ENCODE measurements at places on chromosomes 3 and 15.

GRCh38 chr15:62964251-62964650 is 78.3 kb upstream of the TPM1 start:
- no peak for DNase-seq

DNA sequence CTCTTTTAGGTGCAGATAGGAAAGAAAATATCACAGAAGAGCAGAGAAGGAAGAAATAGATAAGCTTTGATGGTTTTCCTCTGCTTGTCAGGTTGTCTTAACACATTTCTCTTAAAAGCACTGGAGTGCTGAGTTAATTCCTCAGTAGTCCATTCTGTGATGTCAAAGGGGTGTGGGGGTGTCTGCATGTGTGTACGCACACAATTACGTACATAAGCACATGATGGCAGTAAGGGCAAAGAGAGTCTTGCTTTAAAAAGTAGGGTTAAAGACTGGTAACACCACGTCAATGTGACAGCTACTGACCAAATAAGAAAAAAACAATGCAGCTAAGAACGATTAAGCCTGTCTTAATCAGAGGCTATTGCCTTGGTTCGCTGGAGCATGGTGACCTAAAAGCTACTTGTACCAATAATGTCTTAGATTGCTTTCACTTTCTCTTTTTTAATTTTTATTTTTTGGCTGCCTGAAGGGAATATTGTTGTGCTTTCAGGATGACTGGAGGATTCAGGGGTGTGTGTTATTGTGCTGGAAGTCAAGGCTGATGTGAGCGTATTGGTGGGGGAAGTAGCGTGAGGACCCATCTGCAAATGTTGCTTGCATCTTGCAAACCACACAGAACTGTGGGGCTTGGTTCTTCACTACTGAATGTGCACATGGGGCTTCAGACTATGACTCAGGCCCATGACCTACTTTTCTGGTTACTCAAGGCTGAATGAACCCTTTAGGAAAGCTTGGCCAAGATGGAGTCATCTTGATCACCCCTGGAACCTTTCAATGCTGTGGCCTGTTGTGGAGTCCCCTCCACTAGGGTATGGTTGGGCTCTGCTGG is 417.8 kb upstream of the TPM1 start:
- no peak for DNase-seq

GRCh38 chr3:154469585-154469984 is 39.6 kb upstream of the GPR149 start:
- no peak for DNase-seq

DNA sequence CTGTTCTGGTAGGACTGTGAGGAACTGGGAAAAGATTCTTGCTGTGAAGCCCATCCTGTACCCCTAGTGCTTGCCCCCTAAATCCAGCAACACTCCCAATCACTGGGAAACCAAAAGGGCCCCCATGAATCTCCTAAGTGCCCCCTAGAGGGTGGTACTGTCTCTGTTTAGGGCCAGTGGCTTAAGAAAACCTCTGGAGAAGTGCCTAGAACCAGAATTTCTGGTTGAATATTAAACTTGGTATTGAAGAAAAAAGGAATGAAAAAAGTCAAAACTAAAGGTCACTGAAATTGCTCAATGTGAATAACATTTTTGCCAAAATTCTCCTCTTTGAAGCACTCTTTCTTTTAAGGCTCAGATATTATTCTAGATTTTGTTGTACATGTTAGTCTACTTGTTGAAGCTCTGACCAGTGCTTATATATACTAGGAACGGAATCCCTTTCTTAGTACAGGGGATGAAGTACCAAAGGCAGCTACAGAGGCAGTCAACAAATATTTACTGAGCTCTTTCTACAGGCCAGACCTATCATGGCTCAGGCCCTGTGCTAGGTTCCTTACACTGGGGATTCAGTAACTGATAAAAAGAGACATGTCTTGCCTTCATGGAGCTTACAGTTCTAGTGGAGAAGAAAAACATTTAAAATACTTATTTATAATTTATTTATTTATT is 138.8 kb downstream of the MYLK start:
- DNase-seq, result no peak

DNA sequence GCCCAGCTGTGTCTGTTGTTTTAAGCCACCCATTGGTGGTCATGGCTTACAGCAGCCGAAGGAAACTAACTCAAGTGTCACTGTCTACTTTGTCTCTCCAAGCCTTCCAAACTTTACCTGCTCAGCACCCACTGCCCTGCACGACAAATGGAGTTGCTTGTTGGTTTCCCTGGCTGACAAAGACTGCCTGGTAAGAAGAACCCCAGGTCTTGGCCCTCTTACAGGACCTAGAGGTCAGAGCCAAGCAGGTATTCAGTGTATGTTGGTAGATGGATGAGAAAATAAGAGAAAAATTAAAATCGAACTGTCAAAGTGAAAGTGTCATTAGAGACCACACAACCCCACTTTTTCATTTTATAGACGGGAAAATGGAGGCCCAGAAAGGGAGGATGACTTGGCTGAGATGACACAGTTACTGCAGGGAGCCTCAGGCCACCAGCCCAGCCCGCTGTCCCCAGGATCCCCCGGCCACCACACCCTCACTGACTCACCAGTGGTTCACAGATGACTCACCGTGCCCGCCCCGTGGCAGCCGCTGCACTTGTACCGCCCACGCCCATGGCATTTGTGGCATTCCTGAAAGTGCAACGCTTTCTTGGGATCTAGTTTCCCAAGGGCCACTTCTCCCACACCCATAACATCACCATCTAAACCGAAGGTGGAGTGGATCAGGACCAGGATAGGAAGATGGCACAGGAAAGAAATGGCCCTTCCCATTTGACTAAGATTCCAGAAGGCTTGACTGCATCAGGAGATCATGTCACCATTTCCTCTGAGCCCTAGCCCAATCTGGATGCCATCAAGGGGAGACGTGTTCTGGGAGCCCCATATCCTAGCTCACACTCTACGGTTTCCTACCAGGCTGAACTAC is 15.2 kb downstream of the SSUH2 start:
- DNase-seq, result no peak

DNA sequence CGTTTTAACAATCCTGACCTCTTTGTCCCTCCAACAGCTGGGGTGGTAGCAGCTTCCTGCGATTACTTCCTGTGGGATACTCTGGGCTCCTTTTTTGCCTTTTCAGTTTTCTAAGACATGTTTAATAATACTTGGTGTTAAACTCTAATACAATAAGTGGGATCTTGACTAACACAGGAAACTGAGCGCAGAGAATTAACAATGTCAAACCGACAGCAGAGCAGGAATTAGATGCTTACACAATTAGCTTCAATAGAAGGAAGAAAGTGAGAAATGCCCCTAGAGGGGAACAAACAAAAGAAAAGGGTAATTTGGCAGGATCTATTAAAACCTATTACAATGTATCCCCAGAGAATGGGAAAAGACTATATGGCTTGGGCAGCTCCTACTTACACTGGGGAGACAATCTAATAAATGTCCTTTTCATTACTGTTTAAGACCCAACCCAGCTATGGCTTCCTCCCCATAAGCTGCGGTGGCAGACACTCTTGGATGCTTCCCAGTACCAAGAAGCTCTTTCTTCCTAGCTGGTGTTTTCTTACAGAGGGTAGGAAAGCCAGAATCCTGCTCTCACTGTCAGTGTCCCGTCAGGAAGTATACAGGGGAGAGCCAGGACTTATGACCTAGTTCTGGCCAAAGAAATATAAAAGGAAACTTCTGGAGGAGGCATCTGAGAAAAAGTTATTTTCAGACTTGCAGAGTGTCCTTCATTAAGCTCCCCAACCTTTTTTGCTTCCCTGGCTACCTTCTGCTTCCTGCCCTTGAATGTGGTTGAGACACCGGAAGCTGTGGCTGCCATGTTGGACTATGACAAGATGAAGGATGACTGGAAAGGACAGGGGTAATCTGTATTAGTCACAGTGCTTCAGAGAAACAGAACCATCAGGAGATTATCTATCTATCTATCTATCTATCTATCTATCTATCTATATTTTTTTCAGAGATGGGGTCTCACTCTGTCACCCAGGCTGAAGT is 194.1 kb upstream of the KBTBD8 start:
- no peak for DNase-seq

DNA sequence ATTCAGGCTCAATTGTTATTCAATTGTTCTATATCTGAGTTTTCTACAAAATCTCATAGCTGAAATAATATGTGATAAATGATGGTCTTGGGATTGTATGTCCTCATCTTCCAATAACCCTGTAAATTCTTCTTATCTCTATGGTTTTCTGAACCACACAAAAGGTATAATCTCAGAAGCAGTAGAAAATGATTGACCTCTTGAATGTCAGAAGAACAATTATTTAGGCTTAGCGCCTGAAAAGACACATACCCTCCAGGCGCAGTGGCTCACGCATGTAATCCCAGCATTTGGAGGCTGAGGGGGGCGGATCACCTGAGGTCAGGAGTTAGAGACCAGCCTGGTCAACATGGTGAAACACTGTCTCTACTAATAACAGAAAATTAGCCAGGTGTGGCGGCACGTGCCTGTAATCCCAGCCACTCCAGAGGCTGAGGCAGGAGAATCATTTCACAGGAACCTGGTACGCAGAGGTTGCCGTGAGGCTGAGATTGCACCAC is 288.0 kb upstream of the TBC1D5 start:
- DNase-seq, result no peak

DNA sequence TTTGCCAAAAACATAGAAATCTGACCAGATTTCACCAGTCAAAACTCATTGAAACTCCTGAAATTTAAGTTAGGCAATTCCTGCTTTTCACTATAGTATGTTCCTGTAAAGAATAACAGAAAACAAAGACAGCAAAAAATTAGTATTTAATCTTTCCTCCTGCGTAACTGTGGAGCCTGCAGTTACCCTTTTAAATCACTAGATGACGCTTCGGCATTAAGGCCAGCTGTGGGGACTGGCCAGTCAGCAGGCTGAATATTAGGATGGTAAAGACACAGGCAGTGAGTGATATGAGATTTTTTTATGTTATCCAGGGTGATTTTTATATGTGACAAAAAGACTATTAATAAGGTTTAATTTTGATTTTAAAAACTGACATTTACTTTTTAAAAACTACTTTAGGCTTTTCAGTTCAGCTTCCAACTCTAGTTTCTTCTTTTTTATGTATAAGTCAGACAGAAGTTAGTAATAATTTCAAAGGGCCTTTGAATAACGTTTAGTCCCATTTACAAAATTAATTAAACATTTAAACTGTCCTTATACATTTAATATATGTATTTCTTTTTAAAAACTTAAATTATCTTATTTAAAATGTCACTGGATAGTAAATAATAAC is 165.1 kb downstream of the PPM1L start:
- DNase-seq, result peak; percentile 2

DNA sequence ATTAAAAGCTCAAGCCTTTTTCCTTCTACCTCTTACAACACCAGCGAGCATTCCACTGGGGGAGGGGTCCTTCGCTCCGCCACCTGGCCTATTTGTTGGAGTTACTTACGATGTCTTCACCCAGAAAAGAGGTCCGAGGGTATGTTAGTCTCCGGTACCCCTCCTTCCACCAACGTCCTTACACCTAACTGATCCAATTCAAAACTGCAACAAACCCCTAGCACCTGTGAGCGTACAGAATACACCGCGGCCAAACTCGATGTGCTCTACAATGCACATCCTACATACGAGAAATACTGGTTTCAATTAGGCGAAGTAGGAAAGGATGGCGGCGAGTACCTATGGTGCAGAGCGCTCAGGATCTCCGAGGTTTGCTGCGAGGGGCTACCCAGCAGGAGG is 944 bp downstream of the SLITRK3 start:
- DNase-seq, result no peak
